ENCODE measurements at places on chromosomes 2 and 18. TPM values are rescaled to one million over a fixed set of nuclear protein-coding genes. Genes with fewer than 3 reads are reported as not detected.

DNA sequence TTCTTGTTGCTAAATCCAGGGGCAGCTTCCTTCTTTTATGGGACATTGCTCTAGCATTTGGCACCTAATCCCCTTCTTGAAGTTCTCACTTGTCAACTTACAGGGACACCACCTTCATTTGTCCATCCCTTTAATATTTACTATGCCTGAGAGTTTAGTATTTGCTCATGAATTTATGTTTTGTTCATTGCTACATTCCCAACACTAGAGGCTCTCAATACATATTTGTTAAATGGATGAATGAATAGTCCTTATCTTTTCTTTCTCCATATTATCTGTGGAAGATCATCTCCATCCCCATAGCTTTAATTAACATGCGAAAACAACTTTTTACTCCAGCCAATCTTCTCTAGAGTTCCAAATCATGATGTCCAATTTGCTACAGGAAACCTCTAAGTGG, 5.4 kb downstream of the CWC22 start:
- no peak for DNase-seq

DNA sequence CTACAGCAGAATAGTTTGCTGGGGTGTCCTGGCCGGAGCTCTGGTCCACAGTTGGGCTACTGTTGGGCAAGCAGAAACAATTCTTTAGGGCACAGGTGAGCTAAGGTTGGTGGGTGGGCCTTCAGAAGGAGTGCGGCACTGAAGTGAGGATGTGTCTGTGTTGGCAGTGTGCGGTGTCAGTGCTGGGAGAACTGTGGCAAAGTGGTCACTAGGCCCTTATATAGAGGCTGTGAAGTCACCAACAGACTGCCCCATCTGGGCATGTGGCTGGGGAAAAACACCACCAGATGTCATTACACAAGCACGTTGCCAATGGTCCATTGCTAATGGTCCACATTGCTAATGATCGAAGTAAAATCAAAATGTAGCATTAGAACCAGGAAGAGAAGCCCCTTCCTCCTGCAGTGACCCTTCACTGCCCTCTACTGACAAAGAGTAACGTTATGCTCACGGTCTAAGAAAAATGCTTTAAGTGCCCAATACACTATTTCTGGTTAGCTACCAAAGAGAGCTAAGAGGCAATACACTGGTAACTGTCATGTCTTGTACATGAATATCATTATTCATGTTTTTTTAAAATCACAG, 21.3 kb downstream of the SCN1A start:
- DNase-seq: no peak

DNA sequence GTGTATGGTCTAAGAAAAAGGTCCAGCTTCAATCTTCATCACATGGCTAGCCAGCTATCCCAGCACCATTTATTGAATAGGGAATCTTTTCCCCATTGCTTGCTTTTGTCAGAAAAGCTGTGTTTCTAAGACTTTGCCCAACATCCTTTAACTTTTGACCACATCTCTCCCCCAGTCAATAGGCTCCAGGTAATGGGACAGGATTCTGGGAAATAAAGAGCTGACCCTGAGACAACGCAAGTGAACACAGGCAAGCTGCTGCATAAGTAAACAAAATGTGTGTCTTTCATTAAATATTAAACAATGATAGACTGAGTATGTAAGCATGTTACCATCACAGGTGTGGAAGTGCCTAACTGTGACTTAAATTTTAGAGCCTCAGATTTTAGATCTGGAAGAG, 23.0 kb downstream of the FAM110C start:
- no peak for DNase-seq

- peak; percentile 41 for DNase-seq
Measured at GRCh38 chr18:25067275-25068025, 284.5 kb downstream of the ZNF521 start.

GRCh38 chr18:59011786-59012185, 127.9 kb upstream of the SEC11C start:
- DNase-seq: no peak

- no peak for DNase-seq
Measured at GRCh38 chr2:216344950-216345300, 27.4 kb downstream of the MARCHF4 start.

Gene AOX1
- polyA plus RNA-seq: 1.1 TPM

Gene FBLN7
- polyA plus RNA-seq: 7.8 TPM
